ENCODE measurements at places on chromosomes 16 and 17. TPM values are rescaled to one million over a fixed set of nuclear protein-coding genes. Genes with fewer than 3 reads are reported as not detected.

The PLEKHM1 gene
- polyA plus RNA-seq = 9.9 TPM

The HAS3 gene
- polyA plus RNA-seq = 0.22 TPM

The PPP1R1B gene
- 2.1 TPM for polyA plus RNA-seq

The CPNE7 gene
- not detected for polyA plus RNA-seq

The RNF112 gene
- polyA plus RNA-seq = 4.4 TPM

The KCNH4 gene
- polyA plus RNA-seq = 0.07 TPM

The KIF2B gene
- not detected for polyA plus RNA-seq

GRCh38 chr17:74904687-74905409 lies 11.4 kb upstream of the FADS6 start:
- no peak for DNase-seq

- DNase-seq = no peak
Measured at GRCh38 chr17:65495122-65496055, 66.1 kb downstream of the AXIN2 start.

DNA sequence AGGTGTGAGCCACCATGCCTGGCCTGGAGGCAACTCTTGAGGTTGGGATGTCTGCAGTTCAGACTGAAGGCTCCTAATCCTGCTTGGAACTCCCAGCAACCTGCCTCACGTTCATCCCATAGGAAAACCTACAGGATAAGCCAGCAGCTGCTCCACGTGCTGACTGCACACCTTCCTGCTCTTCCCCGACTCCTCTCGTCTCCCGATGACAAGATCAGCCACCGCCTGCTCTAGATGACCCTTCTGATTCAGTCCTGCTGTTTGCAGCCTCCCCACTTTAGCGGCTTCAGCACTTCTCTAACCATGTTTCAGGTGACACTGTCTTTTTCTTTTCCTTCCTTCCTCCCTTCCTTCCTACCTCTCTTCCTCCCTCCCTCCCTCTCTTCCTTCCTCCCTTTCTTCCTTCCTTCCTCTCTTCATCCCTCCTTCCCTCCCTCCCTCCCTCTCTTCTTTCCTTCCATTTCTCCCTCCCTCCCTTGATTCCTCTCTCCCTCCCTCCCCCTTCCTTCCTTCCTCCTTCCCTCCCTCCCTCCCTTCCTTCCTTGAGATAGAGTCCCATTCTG lies 61.8 kb downstream of the EMP2 start:
- no peak for DNase-seq

DNA sequence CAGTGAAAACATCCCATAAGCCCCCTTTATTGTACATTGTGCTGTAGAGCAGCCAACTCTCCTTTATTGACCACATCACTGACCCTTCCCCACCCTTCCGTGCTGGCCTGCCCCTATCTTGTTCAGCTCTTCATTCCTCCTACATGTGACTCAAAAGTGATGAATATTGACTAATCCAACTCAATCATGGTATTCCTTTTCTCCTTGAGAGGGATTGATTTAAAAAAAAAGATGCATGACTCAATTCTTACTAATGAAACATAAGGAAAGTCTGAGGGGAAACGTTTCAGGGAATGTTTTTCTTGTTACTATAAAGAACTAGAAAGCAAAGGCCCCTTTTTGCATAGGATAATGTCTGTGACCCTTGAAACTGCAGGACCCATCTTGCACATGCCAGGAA lies 125.2 kb upstream of the SOX9 start:
- no peak for DNase-seq

- DNase-seq = no peak
Measured at GRCh38 chr17:2803971-2804370, 7.7 kb downstream of the RAP1GAP2 start.

DNA sequence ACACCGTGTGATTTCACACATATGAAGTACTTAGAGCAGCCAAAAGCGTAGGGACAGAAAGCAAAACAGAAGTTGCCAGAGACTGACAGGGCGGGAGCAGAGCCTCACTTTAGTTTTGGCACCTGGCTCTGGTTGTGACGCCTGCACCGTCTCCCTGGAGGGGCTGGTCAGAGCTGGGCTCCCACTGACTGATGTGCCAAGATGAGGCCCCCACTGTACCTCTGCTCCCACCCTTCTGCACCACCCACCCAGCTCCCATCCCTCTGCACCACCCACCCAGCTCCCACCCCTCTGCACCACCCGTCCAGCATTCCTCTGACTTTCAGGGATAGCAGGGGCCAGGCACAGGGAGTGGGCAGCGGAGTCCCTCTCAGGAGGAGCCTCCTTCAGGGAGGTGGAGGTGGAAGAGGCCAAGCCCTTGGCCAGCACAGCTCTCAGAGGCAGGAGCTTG lies 3.2 kb upstream of the PRSS21 start:
- no peak for DNase-seq

GRCh38 chr16:65658787-65659220 lies 536.9 kb upstream of the CDH11 start:
- DNase-seq = no peak

DNA sequence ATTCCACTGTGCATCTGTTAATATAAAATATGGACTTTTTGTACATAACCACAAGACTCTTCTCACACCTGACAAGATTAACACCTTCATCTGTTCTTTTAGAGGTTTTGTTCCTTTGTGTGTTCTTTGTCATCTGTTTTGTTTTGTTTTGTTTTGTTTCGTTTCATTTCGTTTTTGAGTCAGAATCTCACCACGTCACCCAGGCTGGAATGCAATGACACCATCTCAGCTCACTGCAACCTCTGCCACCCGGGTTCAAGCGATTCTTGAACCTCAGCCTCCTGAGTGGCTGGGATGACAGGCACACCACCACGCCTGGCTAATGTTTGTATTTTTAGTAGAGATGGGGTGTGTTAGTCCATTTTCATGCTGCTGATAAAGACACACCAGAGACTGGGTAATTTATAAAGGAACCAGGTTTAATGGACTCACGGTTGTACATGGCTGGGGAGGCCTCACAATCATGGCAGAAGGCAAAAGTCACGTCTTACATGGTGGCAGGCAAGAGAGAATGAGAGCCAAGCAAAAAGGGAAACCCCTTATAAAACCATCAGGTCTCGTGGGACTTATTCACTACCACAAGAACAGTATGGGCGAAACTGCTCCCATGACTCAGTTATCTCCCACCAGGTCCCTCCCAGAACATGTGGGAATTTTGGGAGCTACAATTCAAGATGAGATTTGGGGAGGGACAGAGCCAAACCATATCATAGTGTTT lies 22.3 kb downstream of the C16orf90 start:
- DNase-seq = no peak

- no peak for DNase-seq
Measured at GRCh38 chr16:59899940-59900339, 1165.8 kb upstream of the GOT2 start.

- DNase-seq = peak; percentile 7
Measured at GRCh38 chr17:11880714-11881113, 116.6 kb downstream of the ZNF18 start.

DNA sequence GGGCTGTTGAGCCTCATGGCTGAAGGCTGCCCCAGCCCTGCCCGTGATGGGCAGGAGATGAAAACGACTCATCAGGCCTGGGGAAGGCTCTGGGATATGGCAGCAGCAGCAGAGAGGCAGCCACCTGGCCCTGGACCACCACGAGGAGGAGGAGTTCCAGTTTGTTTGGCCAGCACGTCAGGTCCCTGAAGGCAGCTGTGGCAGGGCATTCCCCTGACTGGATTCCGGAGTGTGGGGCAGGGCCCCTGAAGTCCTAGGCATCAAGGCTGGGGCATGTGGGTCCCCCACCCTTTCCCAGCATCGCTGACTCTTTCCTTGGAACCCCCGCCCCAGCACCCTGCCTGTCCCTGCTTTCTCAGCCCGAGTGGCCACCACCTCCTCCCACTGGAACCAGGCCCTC lies 197.4 kb downstream of the ZNF423 start:
- DNase-seq = no peak

GRCh38 chr17:82835766-82836512 lies 3.9 kb downstream of the ZNF750 start:
- no peak for DNase-seq

DNA sequence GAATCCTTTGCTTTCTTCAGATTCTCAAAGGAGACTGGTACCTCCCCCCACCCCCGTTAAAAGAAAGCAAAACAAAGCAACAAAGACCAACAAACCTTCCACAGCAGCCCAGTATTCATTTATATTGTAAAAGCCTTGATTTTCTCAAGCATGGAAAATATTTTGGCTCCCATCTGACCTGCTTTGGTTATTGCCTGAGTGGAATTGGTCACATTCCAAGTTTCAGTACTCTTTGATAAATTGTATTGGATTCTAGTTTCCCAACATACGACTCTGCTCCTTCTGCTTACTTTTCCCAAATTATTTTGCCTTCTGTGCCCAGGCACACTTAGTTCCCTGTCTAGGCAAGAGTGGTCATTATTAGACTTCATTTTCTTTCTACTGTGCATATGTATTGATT lies 1.3 kb downstream of the ABCC11 start:
- no peak for DNase-seq

GRCh38 chr16:11708421-11708820 lies 34.2 kb downstream of the TXNDC11 start:
- DNase-seq = no peak

- peak; percentile 15 for DNase-seq
Measured at GRCh38 chr17:43456661-43457361, 27.0 kb upstream of the DHX8 start.

DNA sequence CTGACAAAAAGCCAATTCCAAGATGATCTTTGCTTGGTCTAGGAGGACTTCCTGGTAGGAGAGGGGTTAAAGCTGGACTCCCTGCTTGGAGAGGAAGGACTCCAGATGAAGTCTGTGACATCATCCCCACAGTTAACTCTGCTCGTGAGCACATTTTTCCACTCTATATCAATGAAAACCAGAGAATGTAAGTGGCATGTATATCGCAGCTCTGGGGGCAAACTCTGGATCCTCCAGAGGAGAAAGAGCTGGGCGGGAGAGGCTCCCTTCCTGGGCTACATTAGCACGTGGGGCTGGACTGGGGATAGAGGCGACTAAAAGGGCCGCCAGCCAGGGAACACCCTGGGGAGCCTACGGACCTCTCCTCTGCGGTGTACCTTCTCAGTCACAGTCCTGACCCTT lies 34.1 kb downstream of the HIC1 start:
- DNase-seq = no peak

- DNase-seq = no peak
Measured at GRCh38 chr16:49471038-49471727, 97.6 kb downstream of the C16orf78 start.

- DNase-seq = no peak
Measured at GRCh38 chr16:4064950-4065352, 51.3 kb downstream of the ADCY9 start.

- DNase-seq = no peak
Measured at GRCh38 chr16:30541502-30542329, 7.1 kb upstream of the ZNF747 start.

DNA sequence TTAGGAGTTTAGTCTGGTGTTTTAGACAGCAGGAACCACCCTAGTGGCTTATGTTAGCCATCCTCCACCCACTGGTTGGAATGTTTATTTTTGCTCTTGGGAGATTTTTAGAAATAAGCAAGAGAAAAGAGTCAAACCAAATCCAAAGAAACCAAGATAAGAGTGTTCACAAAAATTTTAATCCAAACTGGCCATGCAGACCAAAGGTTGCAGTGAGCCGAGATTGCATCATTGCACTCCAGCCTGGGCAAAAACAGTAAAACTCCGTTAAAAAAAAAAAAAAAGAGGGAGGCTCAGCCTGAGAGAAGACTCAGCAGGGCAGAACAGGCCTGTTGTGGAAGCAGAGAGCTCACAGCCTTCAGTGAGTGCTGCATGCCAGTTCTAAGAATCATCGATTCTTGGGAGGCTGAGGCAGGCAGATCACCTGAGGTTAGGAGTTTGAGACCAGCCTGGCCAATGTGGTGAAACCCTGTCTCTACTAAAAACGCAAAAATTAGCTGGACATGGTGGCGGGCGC lies 12.2 kb upstream of the C16orf54 start:
- DNase-seq = no peak

Measured in heart right ventricle (tissue), 16 donors.